Nasal cavity respiratory epithelium epithelial cell of viscerocranial mucosa (primary cell): ENCODE measurements at places on chromosomes 7 and 10. TPM values are rescaled to one million over a fixed set of nuclear protein-coding genes. Genes with fewer than 3 reads are reported as not detected.

CFAP70 gene
- total RNA-seq: 0.68 and 3.6 TPM in 2 replicates

GTF2IRD2 gene
- total RNA-seq: 2.4 and 3.4 TPM in 2 replicates

FRAT1 gene
- 0.68 and 1.1 TPM in 2 replicates for total RNA-seq

GATA3 gene
- total RNA-seq: 0.34 and 0.36 TPM in 2 replicates

PIP gene
- 9.5 TPM in 1 of 2 replicates, not detected in the other for total RNA-seq

C7orf33 gene
- total RNA-seq: not detected in 2 replicates
